WTC11 (cell line): ENCODE measurements at places on chromosomes 4 and X.

GRCh38 chrX:149825424-149825823 lies 43.7 kb downstream of the MAGEA9 start:
- peaks cover 7% of the 10 kb centered on the region for H3K36me3 ChIP-seq
- peaks cover 8% of the 10 kb centered on the region; the same call in 1 of the 2 replicates for H3K27me3 ChIP-seq
- no peak overlapping the region for H3K27ac ChIP-seq
- no peak overlapping the region for H3K4me3 ChIP-seq

DNA sequence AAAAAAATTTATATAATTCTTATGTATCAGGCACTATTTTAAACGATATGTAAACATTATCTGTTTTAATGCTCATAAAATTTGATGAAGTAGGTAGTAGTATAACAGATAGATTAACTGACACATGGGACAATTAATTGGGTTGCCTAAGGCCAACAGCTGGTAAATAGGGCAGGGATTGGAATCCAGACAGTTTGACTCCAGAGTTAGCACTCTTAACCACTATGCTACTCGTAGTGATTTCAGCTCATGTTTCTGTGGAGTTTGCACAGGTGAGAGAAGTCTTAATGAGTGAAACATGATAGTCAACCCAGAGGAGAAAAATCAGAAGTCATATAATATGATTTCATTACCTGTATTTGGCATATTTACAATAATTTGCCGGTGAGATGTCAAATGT lies 126.0 kb upstream of the WDFY3 start:
- no peak for DNase-seq
- H3K27me3 ChIP-seq, result no peaks in the 10 kb centered on the region
- no peaks in the 10 kb centered on the region for H3K4me1 ChIP-seq

DNA sequence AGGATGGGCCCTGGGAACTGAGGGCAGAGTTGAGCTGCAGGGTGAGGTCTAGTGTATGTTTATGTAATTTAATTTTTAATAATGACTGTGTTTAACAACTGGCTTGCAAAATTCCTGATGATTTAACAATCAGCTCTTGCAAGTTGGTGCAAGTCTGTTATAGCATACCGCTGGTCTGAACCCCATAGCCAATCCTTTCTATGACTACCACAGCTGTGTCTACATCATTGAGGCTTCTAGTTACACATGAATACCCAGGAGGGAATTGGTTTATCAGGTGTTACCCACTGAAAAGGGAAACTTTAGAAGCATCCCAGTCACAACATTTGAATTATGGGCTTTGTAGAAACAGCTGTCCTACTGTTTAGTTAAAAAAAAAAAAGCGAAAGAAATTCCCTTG lies 38.3 kb downstream of the SUPT20HL1 start:
- no peaks in the 10 kb centered on the region for H3K36me3 ChIP-seq
- no peak overlapping the region for H3K27ac ChIP-seq
- no peaks in the 10 kb centered on the region for H3K27me3 ChIP-seq
- peaks cover 11% of the 10 kb centered on the region for H3K4me1 ChIP-seq

DNA sequence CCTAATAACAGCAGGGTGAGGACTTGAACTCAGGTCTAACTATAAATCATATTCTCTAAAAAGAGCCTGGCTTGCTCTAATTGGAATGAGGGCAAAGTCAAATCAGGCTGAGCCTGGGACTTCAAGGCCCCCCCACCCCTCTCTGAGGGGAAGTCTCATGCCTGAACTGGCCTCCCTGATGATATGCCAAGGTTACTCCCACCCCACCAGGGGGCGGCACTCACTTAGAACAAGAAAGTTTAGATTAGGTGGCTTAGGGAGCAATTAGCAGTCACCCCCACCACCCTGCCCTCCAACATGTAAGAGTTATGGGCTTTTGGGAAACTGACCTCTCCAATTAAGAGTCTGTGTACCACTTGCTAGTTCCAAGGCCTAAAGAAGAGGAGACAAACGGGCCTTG lies 2.7 kb downstream of the FOXO4 start:
- peak overlapping the region; percentile 96 for H3K27ac ChIP-seq
- 0 out of 2 replicates have a peak, but pooled peaks cover 3% of the 10 kb centered on the region for H3K36me3 ChIP-seq
- H3K27me3 ChIP-seq, result no peaks in the 10 kb centered on the region; the same call in 1 of the 2 replicates
- H3K4me1 ChIP-seq, result peaks cover 49% of the 10 kb centered on the region

- peaks cover 16% of the 10 kb centered on the region for H3K36me3 ChIP-seq
- no peak within 1 kb of the TSS; the same call in 1 of the 2 replicates for H3K27ac ChIP-seq
- peak within 1 kb of the TSS; percentile 99 for H3K4me3 ChIP-seq
Observed at GRCh38 chr4:56505269-56506130, at the start of gene ARL9. ARL9 (plus strand) TSS chr4:56505791; CDS start chr4:56505863, 72 bp downstream.

- no peak overlapping the region for H3K27ac ChIP-seq
- no peak overlapping the region for H3K4me3 ChIP-seq
- H3K27me3 ChIP-seq, result no peaks in the 10 kb centered on the region
- H3K36me3 ChIP-seq, result no peaks in the 10 kb centered on the region; the same call in 1 of the 2 replicates
Observed at GRCh38 chrX:29699239-29699638, 516.1 kb upstream of the MAGEB2 start.

DNA sequence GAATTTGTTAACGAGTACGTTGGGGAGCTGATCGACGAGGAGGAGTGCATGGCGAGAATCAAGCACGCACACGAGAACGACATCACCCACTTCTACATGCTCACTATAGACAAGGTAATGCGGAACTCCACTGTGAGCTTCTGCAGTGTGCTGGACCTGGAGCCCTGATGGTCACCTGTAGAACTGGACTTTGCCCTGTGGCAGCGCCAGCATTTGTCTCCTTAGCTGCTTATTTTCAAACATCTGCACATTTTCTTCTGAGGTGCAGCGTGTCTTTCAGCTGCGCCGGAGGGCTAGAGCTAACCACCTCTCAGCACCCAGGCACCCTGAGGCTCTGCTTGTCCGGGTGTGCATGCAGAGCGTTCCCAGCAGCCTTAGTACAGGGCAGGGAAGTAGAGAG lies 47.7 kb downstream of the NELFA start:
- H3K4me3 ChIP-seq, result no peak overlapping the region
- H3K27me3 ChIP-seq, result no peaks in the 10 kb centered on the region
- DNase-seq, result no peak
- H3K4me1 ChIP-seq, result peaks cover 4% of the 10 kb centered on the region
- H3K36me3 ChIP-seq, result peaks cover 65% of the 10 kb centered on the region
